Activated naive CD4-positive, alpha-beta T cell treated with anti-CD3 and anti-CD28 coated beads, Interleukin-2, amount 50 U/mL, for 72 hours (primary cell): ENCODE measurements at places on chromosomes 2 and 18.

DNA sequence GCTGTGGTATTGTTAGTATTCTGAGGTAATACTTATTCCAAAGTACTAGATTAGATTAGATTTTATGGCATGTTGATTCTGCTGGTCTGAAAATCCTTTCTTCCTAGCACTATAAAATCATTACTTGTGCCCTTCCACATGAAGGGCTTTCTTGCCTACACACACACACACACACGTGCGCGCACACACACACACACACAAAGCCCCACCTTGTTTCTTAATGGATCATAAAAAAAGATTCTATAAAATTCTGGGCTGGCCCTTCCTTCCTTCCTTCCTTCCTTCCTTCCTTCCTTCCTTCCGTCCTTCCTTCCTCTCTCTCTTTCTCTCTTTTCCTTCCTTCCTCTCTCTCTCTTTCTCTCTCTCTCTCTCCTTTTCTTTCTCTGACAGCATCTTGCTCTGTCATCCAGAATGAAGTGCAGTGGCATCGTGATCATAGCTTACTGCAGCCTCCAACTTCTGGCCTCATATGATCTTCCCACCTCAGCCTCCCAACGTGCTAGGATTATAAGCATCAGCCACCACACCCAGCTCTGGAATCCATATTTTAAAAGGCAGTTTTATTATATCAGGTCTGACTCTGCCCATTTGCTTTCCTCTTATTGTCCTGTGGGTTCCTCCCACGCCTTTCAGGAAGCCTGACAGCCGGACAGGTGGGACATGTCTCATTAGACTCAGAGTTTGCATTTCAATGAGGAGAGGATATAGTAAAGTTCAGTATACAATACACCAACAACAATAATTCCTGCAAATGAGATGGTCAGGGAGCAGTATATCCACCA is 321.1 kb downstream of the PIK3C3 start:
- no peak for DNase-seq

DNA sequence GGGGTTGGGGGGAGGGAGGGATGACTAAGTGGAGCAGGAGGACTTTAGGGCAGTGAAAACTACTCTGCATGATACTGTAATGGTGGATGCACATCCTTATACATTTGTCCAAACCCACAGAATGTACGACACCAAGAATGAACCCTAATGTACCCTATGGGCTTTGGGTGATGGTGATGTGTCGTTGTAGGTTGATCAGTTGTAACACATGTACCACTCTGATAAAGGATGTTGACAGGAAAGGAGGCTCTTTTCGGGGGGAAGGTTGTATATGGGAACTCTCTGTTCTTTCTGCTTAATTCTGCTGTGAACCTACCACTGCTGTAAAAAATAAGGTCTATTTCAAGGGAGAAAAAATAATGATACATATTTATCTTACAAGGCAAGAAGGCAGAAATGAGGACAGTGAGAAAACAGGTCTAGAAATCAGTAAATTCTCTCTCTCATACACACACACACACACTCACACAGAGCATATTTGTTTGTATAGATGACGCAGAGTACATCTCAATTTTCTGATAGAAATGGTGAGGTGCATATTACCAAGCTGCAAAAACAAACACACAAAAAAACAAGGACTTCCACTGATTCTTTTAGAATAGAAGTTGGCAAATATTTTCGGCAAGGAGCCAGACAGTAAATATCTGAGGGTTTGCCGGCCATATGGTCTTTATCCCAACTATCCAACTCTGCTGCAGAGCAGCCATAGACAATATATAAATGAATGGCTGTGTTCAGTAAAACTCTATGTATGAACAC is 20.2 kb downstream of the FAM124B start:
- DNase-seq, result no peak

- DNase-seq, result no peak
Observed at GRCh38 chr2:135743860-135744259, 2.2 kb downstream of the UBXN4 start.

- DNase-seq, result no peak
Observed at GRCh38 chr2:222982010-222982908, 69.7 kb upstream of the KCNE4 start.

GRCh38 chr2:111057045-111057444 is 63.7 kb upstream of the BCL2L11 start:
- DNase-seq, result no peak

DNA sequence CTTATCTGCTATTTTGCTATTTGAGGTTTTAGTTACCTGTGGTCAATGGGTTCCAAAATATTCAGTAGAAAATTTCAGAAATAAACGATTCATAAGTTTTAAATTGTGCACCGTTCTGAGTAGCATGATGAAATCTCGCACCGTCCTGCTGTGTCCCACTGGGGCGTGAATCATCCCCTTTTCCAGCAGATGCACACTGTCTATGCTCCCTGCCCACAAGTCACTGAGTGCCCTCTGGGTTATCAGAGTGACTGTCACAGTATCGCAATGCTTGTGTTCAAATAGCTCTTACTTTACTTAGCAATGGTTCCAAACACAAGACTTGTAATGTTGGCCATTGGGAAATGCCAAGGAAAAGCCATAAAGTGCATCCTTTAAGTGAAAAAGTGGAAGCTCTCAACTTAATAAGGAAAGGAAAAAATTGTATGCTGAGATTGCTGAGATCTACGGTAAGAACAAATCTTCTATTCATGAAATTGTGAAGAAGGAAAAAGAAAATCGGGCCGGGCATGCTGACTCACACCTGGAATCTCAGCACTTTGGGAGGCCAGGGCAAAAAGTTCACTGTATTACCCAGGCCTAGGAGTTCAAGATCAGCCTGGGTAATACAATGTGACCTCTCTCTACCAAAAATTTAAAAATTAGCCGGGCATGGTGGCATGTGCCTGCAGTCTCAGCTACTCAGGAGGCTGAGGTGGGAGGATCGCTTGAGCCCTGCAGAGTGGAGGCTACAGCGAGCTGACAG is 13.3 kb downstream of the COL4A3 start:
- no peak for DNase-seq

DNA sequence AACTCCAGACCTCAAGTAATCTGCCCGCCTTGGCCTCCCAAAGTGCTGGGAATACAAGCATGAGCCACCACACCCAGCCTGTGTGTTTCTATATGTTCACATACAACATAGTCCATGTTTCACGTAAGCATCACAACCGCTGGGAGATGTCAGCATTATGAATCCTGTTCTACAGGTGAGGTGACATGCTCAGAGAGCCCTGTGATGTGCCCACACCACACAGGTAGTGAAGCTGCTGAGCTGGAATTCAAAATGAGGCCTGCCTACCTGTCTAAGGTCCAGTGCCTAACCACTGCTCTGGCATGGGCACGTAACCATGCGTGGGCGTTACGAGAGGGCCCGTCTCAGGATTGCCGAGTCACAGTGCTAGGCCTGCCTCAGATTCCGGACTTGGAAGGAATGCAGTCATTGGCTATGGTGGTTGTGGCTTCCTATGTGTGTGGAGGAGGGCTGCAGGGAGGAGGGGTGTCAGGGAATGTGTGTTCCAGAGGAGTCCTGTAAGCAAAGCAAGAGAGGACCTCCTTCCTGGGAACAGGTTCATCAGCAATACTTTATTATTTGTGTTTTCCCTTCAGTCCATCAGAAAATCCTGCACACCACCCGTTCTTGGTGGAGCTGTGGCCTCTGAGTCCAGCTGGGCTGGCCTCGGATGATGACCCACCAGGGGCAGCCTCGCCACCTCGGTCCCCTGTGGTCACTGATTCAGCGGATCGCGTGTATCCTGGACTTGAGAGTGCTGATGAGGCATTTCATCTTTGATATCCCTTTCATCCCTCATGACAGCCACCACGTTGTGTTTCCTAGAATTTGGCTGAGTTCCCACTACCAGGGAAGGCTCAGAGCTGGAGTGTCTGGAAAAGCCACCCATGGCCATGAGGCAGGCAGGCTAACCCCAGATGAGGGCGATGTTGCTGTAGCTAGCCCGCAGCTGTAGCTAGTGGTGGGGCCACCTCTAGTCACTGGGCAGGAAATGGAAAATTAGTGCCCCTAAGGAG is 31.1 kb downstream of the HK2 start:
- no peak for DNase-seq

GRCh38 chr18:48761582-48761981 is 189.2 kb downstream of the SMAD7 start:
- DNase-seq, result no peak
